ENCODE measurements at places on chromosomes 11 and 22.

GRCh38 chr11:94732617-94733281 is 35.4 kb upstream of the AMOTL1 start:
- no peak for DNase-seq

DNA sequence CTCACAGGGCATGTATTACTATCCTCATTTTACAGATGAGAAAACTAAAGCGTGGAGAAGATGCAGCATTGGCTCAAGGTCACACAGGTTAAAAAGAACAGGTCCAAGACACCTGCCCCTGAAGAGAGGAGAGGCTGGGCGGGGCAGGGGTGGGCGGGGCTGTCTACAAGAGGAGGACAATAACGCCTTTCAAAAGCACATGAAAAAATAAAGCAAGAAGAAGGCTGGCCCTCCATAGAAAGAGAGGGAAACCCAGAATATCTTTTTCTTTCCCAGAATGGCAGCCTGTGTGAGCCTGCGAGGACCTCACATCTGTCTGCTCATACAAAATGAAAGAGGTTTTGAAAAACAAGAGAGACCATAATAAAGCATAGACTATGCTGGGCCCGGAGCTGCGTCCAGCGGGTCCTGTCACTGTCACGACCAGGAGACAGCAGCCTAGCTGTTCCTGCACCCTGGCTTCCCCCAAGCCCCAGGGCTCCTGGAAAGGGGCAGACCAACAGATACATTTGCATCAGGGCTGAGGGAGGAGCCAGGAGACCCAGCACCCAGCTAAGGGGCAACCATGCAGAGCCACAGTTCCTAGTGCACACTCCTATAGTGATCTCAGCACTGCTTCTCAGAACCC is 61.6 kb downstream of the DSCAML1 start:
- DNase-seq = no peak

DNA sequence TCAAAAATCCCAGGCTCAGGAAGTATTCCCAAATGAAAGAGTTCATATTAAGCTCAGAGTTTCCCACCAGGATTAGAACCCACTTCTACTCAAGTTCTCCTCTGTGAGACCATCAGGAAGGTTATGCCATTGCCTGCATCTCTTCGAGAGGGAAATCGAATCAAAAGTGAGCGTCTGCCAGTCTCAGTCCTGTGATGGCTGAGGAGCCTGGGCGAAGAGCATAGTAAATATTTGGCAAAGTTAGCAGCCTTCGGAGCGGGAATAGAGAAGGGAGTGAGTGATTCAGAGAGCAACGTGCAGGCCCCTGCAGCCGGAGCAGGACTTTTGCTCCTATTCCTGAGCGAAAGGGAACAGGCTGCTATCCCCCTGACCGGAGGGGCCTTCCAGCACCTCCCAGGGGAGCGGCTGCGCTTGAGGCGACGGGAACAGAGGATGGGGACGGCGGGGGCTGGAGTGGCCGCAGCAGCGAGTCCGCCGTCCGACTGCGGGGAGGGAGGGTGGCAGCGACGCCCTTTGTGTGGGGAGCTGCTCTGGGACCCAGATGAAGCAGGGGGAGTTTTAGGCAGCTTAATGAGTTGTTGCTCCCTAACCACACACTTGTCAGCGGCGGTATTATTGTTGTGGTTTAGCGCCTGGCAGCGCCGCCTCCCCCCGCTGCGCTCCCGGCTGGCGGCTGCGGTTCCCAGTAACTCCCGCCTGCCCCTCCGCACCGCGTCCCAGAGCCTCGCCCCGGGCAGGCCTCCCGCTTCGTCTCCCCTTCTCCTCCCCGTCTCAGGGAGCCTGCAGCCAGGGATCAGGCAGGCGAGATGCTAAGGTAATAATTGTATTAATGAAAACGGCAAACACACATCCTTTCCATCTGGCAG is 21.7 kb upstream of the NRGN start:
- no peak for DNase-seq

DNA sequence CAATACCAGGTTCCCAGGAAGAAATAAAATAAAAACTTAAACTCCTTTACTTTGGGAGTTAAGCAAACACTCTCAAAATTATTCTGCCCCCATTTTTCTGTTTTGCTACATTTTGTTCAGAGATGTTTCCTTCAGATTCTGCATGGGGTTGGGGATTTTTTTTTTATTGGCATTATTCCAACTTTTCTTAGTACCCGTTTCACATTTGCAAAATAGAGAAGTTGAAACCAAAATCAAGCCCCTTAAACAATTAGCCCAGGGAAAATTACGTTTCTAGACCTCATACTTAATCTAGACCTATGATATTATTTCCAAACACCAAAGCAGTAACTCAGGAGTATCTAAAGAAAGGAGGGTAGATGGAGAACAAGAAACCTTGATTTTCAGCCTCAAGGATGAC is 20.6 kb upstream of the MS4A7 start:
- no peak for DNase-seq

DNA sequence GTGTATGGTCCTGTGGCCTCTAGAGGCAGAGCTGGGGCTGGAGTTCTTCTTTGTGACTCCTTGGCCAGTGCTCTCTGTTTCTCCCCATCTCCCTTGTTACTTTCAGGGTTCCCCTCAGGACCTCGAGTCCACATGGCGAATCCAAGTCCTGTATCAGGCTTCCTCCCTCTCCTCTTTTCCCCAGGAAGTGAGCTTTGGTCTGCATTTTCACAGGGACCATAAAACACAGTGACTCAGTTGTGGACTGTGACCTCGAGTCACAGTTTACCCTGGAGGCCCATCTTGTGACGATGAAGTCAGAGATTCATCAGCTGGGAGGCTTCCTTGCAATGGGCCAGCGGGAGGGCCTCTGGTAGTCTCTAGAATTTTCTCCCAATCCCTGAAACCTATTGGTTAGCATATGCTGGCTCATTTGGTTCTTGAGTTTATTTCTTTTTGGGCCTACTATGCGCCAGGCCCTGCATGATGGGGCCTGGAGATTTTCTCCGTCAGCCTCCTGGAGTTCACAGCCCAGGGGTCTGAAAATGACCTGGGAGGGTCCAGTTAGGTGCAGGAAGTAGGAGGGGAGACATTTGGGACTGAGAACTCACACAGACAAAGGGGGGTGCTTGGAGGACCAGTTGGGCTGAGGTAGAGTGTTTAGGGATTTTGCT is 100.8 kb downstream of the KIAA1671 start:
- no peak for DNase-seq

- DNase-seq = no peak
These were observed 39.5 kb downstream of the CDKN1C start for GRCh38 chr11:2846056-2846455.

DNA sequence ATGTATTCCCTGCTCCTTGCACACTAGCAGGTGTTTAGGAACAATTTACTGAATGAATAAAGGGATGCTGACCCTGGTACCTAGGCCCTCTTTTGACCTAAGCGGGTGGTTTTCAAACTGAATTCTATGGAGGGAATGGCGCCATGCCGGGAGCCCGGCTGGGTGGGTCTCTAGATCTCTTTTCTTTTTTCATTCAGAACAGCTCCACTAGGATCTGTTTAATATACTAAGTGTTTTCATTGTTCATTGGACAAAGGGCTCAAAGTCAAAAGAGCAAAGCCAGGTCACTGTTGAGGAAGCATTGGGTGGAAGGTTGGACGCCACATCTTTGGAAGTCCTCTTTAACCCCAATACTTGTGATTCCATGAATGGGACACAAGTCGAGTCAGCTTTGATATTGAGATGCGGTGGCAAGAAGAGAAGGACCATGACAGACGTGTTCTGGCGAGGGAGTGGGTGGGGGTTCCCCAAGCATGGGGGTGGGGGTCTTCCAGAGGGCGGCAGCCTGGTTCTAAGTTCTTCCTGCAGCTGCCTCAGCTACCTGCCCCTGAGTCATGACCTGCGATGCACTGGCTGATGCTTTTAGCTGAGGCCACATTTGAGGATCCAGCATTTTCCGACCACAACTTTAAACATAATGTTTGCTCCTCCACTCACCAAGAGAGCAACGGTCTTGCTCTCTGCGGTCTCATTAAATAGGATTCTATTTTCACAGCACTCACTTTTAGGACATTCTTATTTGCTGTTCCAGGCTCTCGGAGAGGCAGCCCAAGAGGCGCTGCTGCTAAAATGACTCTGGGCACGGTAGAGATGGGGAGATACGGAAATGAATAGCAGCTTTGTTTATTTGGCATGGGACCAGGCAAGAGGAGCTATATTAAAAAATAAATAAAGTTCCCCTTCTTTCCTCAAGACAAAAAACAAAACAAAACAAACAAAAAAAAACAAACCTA is 100.6 kb downstream of the FBXO7 start:
- no peak for DNase-seq

DNA sequence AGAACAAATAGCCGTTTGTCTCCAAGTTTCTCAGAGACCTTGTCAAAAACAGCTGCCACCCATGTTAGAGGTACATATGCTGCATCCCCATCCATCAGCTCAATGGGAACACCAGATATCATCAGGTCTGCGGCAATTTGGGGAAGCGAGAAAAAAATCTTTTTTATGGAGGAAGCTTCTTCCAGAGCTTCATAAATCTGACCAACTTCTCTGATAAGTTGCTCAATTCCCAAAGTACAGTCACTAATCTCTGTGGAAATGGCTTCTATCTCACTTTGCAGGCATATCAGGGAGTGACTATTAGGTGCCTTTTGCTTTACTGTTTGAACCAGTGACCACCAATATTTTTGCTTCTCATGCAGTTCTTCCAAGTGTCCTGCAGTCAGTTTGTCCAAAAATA is 34.3 kb upstream of the MRPL17 start:
- DNase-seq = no peak

GRCh38 chr22:47400701-47401591 is 638.5 kb downstream of the TBC1D22A start:
- no peak for DNase-seq

- DNase-seq = no peak
These were observed 81.6 kb upstream of the SORL1-AS1 start for GRCh38 chr11:121534131-121535093.

- no peak for DNase-seq
These were observed 2.5 kb downstream of the AMOTL1 start for GRCh38 chr11:94770563-94771120.

- DNase-seq = no peak
These were observed 39.2 kb downstream of the KDM2A start for GRCh38 chr11:67158221-67158620.

GRCh38 chr22:35377735-35378134 is 3.2 kb upstream of the HMOX1 start:
- no peak for DNase-seq

GRCh38 chr22:40289991-40290459 is 56.3 kb upstream of the ADSL start:
- DNase-seq = no peak

DNA sequence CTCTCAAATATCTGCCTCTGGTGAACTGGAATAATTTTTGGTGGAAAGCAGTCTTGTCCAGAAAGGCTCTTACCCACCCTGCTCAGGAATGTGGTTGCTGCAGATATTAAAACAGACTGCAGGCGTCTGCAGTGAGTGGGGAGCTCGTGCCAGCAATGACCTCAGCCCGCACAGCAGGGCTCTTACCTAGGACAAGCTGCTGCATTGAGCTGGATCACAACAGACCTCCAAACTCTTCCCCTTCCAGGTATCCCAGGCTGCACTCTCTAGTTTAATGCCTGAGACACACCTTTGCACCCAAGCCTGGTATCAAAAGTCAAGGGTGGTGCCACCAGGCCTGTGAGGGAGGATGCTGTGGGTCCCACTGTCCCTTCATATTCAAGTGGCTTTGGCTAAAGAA is 69.7 kb upstream of the CDON start:
- no peak for DNase-seq

DNA sequence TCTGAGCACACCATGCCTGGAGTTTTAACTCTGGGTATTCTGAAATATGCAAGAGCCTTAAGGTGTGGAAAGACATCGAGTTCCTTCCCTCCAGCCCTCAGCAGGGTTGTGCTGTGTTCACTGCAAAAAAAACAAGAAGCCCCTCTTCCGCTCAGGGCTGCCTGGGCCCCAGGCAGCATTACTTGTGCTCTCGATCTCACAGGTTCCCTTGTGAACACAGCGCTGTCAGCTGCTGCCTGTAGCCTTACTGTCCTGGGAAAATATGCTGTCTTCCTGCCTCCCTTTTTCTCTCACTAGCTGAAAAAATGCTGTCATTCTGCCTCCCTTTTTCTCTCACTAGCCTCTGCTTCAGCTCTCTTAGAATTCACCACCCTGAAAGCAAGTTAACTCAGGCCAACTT is 15.7 kb upstream of the TENM4 start:
- no peak for DNase-seq

GRCh38 chr11:55658608-55659007 is 3.4 kb upstream of the OR4C6 start:
- DNase-seq = no peak
